ENCODE measurements at places on chromosomes 6 and 20.

- DNase-seq: no peak
Observed at GRCh38 chr6:16503241-16503775, 258.0 kb downstream of the ATXN1 start.

DNA sequence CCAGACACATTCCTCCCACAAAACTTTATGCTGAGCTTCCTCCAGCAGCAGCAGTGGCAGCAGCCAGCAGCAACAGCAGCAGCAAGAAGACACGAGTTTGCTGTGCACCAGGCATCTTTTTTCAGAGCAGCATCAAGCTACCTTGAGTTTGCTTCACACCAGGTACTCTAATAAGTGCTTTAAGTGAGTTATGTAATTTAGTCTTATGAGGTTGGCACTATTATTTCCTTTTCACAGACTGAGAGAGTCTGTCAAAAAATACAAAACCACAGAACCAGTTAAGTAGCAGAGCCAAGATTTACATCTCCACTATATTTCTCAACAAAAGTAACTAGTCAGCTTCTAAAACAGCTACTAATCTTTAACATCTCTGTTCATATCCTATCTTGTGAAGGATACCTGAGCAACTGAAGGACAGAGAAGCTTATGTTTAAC, 23.7 kb downstream of the RANBP9 start:
- DNase-seq: no peak

- DNase-seq: no peak
Observed at GRCh38 chr6:36697481-36697903, at the start of gene RAB44. TSS of gene RAB44 (plus strand) at chr6:36697826. CDS start at chr6:36704236, 6,410 bp downstream.

DNA sequence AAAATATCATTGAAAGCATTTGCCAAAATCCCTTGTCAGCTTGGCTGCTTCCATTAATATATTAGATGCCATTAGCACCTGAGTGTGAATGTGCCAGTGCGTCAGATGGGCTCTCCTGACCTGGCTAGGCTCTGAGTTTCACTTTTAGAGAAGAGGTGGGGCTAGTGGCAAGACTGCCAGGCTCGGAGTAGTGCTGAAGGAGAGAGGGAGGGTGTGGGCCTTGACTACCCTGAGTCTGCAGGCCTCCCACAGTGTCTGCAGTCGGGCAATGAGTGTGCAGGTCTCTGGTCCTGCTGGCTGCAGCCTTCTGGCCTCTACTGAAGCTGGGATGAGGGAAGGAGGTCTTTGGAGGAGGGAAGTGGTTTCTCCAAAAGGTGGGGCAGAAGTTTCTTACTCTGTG, 34.6 kb upstream of the PNPLA1 start:
- no peak for DNase-seq

- no peak for DNase-seq
Observed at GRCh38 chr6:72283571-72283970, 338.3 kb upstream of the KCNQ5 start.

- no peak for DNase-seq
Observed at GRCh38 chr6:154614641-154615040, 104.2 kb upstream of the CNKSR3 start.

GRCh38 chr6:169656546-169657283, 45.1 kb downstream of the WDR27 start:
- no peak for DNase-seq

GRCh38 chr6:128443553-128443952, 76.8 kb downstream of the PTPRK start:
- DNase-seq: no peak

DNA sequence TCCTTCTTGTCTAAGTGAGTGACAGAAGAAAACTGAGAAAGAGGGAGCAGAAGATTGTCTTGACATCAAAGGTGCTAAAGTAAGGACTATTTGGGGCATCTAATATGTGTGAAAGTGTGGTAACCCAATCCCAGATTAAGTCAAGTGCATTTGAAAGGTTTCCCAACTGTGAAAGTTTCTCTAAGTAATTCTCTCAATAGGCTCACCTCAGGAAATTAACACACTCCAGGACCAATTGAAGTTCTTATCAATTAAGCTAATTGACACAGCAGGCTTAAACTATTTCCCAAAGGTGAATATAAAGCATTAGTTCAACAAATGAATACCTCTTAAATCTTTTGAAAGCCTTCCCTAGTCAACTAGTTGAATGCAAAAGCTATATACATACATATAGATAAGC, 212.8 kb upstream of the FUT9 start:
- DNase-seq: no peak

GRCh38 chr6:97732045-97732444, 449.0 kb upstream of the MMS22L start:
- no peak for DNase-seq

GRCh38 chr20:12670301-12670700, 338.5 kb upstream of the SPTLC3 start:
- DNase-seq: no peak

- DNase-seq: no peak
Observed at GRCh38 chr6:6942831-6943230, 164.9 kb upstream of the RREB1 start.

- DNase-seq: peak; percentile 23
Observed at GRCh38 chr20:2093159-2093781, 8.4 kb upstream of the STK35 start.

DNA sequence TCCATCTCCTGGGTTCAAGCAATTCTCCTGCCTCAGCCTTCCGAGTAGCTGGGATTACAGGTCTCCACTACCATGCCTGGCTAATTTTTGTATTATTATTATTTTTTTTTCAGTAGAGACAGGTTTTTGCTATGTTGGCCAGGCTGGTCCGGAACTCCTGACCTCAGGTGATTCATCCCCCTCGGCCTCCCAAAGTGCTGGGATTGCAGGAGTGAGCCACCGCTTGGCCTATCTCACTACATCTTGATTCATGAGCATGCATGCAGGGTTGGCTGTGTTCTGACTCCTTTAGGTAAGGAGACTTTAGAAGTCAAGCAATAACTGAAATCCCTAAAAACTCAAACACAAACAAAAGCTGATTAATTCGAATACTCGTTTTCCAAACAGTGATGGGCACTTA, 80.9 kb downstream of the GJA1 start:
- no peak for DNase-seq

DNA sequence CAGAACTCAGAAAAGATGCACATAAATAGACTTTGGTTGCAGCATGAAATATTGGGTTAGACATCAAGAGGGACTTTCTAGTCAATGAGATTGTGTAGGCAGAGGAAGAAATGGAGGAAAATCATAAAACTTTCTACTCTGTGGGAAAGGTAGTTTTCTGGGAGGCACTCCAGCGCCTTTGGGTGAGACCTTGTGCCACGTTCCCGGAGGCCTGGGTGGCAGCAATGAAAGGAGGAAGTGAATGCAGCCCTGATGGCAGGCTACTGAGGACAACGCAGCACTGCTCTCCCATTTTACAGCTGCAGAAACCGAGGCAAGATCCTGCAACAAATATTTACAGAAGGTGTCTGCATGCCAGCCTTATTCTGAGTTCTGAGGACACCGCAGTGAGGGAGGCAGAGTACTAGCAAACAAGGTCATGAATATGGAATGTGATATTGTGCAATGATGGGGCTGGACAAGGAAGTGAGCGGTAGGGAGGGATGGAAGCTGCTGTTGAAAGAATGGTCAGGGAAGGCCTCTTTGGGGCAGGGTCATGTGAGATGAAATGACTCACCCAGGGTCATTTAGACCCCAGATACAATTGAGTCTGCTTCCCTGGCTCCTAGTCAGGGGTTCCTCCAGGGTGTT, 159.1 kb downstream of the TFAP2C start:
- DNase-seq: no peak

DNA sequence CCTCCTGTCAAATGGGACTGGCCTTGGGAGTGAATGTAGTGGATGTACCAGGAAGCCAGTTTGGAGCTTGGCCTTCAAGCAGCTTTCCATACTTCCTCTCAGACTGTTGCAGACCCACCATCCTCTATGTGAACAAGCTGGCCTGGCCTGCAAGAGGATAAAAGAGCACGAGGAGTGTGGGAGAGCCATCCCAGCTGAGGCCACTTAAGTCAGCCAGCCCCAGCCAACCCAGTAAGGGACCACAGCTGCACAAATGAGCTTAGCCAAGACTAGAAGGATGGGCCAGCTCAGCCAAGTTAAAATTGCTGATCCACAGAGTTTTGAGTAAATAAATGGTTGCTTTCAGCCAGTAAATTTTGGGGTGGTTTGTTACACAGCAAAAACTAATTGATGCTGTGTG, 156.9 kb upstream of the SOX4 start:
- no peak for DNase-seq

- DNase-seq: no peak
Observed at GRCh38 chr20:1968964-1969363, 24.9 kb downstream of the PDYN start.

DNA sequence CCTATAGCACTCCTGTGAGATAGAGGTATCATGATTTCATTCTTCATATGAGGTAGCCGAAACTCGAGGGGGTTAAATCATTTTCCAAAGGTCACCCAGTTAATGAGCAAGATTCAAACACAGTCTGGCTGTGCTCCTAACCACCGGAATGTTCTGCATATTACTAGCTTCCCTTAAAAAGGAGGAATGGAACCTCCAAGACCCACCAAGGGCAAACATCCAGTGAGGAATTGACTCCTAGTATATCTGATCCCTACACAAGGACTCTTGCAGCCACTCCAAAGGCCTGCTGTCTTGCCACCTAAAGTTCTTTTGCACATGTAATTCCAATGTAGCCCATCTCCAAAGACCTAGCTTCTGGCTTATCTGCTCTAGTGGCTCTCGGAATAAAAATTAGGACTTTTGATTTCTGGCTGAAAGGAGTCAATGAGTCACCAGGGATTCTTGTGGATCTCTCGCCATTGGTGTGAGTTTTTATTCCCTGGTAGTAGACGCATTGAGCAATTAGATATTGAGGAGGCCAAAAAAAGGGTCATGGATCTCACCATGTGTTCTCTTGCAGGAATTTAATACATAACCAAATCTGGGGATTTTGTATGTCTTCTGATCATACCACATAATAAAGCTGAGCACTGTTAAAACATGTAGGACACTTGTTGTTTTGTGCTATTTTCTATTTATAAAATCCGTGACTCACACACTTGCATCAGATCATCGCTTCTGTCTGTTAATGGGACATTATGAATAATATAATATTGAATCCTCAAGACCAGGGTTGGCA, 9.1 kb downstream of the BCAS1 start:
- DNase-seq: no peak

DNA sequence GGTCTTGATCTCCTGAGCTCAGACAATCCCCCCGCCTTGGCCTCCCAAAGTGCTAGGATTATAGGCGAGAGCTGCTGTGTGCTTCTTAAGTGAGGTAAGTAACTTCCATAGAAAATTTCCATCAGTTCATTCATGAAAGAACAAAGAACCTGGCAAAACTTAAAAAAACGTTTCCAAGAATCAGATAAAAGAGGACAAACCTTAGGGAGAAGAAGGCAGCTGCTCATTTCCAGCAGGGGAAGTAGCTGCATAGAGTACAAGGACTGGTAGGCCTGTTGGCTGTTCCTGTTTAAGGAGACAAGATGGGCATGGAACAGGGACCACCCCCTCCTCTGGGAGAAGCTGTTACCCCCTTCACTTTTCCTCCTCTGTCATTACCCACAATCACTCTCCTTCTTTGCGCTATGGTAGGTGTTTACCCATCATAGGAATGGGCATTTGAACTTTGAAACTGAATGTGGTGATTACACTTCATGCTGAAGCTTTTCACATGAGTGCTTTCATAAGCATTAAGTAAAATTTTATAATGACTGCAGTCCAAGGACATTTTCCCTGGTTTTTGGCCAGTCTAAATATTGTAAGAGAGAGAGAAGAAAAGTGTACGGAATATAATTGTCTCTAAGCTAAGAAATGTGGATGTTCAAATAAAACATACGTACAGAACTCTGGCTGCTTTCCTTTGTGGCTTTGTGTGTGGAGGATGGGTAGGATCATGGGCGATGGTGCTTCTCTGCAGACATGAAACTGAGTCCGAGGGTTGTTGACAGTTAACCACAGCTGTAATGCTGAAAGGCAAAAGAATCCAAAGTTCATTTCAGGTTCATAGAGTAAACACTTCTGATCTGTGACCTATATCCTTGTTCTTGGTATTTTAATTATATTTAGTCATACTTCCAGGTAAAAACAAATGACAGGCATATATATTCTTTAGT, 56.4 kb downstream of the CCN2 start:
- DNase-seq: no peak

GRCh38 chr20:14604143-14604542, 266.7 kb upstream of the FLRT3 start:
- DNase-seq: no peak

- no peak for DNase-seq
Observed at GRCh38 chr20:13017235-13017634, 8.5 kb downstream of the SPTLC3 start.

DNA sequence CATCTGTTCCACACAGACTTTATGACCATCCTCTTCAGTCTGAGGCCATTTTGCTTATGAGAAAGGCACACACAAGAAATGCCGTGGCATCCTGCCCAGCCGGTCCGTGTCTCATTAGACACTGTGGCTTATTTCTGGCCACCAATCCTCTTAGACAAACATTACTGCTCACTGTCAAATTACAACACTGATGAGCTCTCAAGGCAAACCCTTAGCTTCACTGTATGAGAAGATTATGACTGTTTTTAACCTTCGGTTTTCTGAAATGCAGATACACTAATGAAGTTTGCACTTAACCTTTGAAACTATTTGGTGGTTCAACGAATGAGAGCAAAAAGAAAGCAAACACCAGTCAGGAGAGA, 50.5 kb upstream of the DST start:
- DNase-seq: no peak

DNA sequence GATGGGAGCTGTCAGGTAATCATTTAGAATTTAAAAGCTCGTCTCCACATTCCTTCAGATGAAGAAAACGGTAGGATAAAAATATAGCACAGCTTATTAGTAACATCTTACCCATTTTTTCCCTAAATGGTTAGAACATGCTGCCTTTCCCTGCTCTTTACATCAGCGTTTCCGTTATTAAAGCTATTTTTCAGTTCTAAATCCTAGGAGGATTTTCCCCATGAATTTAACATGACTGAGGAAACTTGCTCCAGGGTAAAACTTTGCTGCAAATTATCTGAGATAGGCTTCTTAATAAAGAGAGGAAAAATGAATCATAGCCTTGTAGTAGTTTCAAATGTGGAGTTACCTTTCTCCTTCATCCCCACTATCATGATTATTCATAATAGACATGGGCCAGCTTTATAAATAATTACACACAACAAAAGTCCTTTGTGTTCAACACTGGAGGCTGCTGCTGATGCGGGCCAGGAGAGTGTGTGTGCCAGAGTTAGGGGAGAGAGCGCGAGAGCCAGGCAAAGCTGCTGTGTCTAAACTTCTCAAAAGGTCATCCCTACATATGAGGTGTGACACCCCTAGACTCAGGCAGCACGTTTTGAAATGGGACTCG, 24.4 kb downstream of the MYLIP start:
- DNase-seq: no peak
